ENCODE measurements at places on chromosomes 7 and 10. TPM values are rescaled to one million over a fixed set of nuclear protein-coding genes. Genes with fewer than 3 reads are reported as not detected.

The ANKRD30A gene
- total RNA-seq: not detected

The TYW1 gene
- 11.1 TPM for total RNA-seq

The NUP205 gene
- total RNA-seq: 14.3 TPM

The ZNF775 gene
- total RNA-seq: 3.1 TPM

The ZNF804B gene
- not detected for total RNA-seq

The GPR15LG gene
- not detected for total RNA-seq

The STN1 gene
- 30.7 TPM for total RNA-seq

The SMKR1 gene
- not detected for total RNA-seq

The AKR1C3 gene
- 27.1 TPM for total RNA-seq

The ACTL6B gene
- not detected for total RNA-seq

The SLC4A2 gene
- total RNA-seq: 62.9 TPM

DNA sequence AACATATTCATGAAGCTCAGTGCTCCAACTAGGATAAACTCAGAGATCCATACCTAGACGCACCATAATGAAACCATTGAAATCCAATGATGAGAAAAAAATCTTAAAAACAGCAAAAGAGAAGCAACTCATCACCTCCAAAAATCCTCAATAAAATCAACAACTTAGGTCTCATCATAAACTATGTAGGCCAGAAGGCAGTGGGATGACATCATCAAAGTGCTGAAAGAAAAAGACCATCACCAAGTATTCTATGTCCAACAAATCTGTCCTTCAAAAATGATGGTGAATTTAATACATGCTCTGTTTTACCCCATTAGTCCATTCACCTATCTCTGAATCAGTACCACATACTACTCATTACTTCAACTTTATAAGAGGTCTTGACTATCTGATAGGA, 304.4 kb downstream of the HDAC9 start:
- H3K27me3 ChIP-seq: no peaks in the 10 kb centered on the region
- no peak overlapping the region for H3K27ac ChIP-seq
- H3K36me3 ChIP-seq: no peaks in the 10 kb centered on the region

DNA sequence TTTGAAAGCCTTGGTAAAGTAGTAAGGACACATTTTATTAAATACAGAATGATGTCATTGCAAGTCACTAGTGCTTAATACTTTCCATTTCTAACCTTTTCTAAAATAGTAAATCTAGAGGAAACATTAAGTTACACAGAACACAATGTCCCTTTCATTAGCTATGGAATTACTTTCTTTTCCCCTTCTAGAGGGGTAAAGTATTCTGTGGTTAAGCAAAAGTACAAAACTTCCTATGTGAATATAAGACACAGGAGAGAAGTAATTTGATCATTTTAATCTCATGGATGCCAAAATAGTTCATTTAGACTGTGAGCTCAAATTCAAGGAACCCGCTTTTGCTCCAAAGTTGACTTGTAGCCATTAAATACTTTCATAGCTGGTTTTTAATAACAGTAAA, 49.8 kb downstream of the SEMA3E start:
- DNase-seq: no peak
- H3K36me3 ChIP-seq: no peaks in the 10 kb centered on the region
- no peaks in the 10 kb centered on the region for H3K4me1 ChIP-seq
- H3K27me3 ChIP-seq: no peaks in the 10 kb centered on the region
- H3K4me3 ChIP-seq: no peak overlapping the region

GRCh38 chr7:131370523-131370968, 42.9 kb downstream of the MKLN1 start:
- H3K27me3 ChIP-seq: no peaks in the 10 kb centered on the region
- no peak for DNase-seq
- H3K27ac ChIP-seq: no peak overlapping the region
- peaks cover 96% of the 10 kb centered on the region for H3K4me1 ChIP-seq

- peaks cover 11% of the 10 kb centered on the region for H3K36me3 ChIP-seq
- no peaks in the 10 kb centered on the region for H3K27me3 ChIP-seq
- H3K27ac ChIP-seq: no peak overlapping the region
- DNase-seq: no peak
- H3K4me1 ChIP-seq: peaks cover 31% of the 10 kb centered on the region
- H3K4me3 ChIP-seq: no peak overlapping the region
Observed at GRCh38 chr10:35083242-35083641, 6.9 kb downstream of the CUL2 start.

DNA sequence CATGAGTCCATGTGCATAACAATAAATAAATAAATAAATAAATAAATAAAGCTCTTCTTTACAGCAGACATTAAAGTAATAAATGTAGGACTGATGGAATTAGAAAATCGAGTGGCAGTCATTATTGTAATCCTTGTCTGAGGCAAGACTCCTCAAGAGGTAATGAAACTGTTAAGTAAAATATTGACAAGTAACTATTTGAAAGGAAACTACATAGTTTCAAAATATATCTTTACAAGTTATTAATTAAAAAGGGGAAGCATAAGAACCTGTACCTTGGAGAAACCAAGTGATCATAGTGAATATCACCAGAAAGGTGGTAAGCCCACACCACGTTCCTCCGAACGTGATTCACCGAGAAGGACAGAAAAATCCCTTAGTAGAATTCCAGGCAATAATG, 285.6 kb upstream of the SORCS1 start:
- H3K4me3 ChIP-seq: no peak overlapping the region
- no peaks in the 10 kb centered on the region for H3K4me1 ChIP-seq

- H3K4me3 ChIP-seq: no peak overlapping the region
- no peaks in the 10 kb centered on the region for H3K36me3 ChIP-seq
- H3K27me3 ChIP-seq: no peaks in the 10 kb centered on the region
- H3K4me1 ChIP-seq: no peaks in the 10 kb centered on the region
- no peak overlapping the region for H3K27ac ChIP-seq
Observed at GRCh38 chr10:61780732-61781131, 118.0 kb downstream of the CABCOCO1 start.

- H3K27ac ChIP-seq: no peak overlapping the region
- H3K36me3 ChIP-seq: no peaks in the 10 kb centered on the region
- no peak for DNase-seq
- H3K4me3 ChIP-seq: no peak overlapping the region
- H3K27me3 ChIP-seq: no peaks in the 10 kb centered on the region
Observed at GRCh38 chr10:61655335-61655851, 7.3 kb upstream of the CABCOCO1 start.

- H3K4me1 ChIP-seq: no peaks in the 10 kb centered on the region
- peaks cover 16% of the 10 kb centered on the region for H3K36me3 ChIP-seq
- H3K27me3 ChIP-seq: no peaks in the 10 kb centered on the region
- H3K27ac ChIP-seq: peak overlapping the region; percentile 86
- DNase-seq: no peak
Observed at GRCh38 chr7:150520145-150520544, 5.5 kb downstream of the GIMAP7 start.

GRCh38 chr10:46216836-46217751, 69.7 kb upstream of the ANTXRL start:
- H3K36me3 ChIP-seq: no peaks in the 10 kb centered on the region
- no peak overlapping the region for H3K27ac ChIP-seq
- peaks cover 27% of the 10 kb centered on the region for H3K27me3 ChIP-seq
- no peak overlapping the region for H3K4me3 ChIP-seq
- H3K4me1 ChIP-seq: no peaks in the 10 kb centered on the region

- H3K27ac ChIP-seq: no peak overlapping the region
- peaks cover 72% of the 10 kb centered on the region for H3K4me1 ChIP-seq
- no peaks in the 10 kb centered on the region for H3K27me3 ChIP-seq
- DNase-seq: no peak
- H3K4me3 ChIP-seq: no peak overlapping the region
Observed at GRCh38 chr10:84341983-84342382, 13.6 kb downstream of the CCSER2 start.

GRCh38 chr7:15558756-15559155, 3.1 kb downstream of the AGMO start:
- H3K4me3 ChIP-seq: no peak overlapping the region
- peaks cover 37% of the 10 kb centered on the region for H3K4me1 ChIP-seq
- peak overlapping the region; percentile 84 for H3K27ac ChIP-seq
- no peak for DNase-seq
- H3K36me3 ChIP-seq: no peaks in the 10 kb centered on the region

DNA sequence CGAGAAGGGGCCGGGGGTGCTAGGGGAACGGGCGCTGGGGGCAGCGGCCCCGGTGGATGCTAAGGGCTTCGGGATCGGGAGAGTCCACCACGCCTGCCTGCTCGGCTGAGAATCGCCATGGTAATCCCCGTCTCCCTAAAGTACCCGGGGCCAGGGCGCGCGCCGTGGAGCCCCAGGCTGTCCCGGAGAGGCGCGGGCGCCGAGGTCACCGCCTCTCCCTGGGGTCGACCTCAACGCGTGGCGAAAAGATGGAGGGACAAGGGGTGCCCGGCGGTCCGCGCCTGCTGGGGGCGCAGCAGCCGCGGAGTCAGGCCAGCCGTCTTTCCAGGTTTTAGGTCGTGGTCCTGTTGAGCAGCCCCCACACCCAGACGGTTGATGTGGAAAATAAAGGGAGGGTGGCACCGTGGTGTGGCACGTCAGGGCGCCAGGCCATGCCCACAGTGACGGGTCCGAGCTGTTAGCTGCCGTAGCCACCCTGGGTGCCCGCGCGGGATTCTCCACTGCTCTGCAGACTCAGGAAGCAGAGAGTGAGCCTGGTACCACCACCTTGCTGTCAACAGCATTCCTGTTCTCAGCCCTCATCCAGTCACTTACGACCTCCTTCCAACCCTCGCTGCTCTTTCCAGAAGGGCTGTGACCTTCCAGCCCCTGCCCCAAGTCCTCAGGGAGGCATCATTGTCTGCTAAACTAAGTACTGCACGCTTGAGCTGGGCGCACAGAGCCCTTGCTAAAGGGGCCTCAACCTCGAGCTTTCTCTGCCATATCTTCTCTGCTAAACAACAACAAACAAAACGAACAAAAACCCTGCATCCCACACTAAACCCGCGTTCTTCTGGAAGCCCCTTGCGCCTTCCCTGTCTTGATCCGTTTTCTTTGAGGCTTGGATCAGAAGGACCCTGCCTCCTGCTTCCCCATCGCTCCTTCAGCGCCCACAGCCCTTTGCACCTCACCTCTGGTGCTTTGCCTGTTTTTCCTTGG, 666 bp downstream of the SMKR1 start:
- H3K4me1 ChIP-seq: peaks cover 10% of the 10 kb centered on the region
- peaks cover 32% of the 10 kb centered on the region for H3K27me3 ChIP-seq
- no peak for DNase-seq

DNA sequence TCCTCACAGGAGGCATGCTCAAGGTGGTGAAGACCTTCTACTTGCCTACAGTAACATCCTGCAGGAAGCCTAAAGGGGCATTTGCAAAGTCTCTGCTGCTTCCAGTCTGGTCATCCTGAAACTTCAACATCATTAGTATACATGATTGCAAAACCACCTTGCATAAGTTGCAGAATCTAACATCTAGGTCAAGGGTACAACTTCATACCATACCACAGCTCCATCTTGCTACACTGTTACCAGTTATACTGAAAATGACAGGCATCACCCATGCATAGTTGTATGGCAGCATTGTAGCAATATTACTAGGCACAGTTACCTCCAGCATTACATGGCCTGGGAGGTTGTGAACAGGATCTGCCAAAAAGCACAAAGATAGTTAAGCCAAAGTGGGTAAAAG, 13.7 kb upstream of the MACROH2A2 start:
- H3K27ac ChIP-seq: no peak overlapping the region
- H3K4me1 ChIP-seq: no peaks in the 10 kb centered on the region
- no peaks in the 10 kb centered on the region for H3K36me3 ChIP-seq

DNA sequence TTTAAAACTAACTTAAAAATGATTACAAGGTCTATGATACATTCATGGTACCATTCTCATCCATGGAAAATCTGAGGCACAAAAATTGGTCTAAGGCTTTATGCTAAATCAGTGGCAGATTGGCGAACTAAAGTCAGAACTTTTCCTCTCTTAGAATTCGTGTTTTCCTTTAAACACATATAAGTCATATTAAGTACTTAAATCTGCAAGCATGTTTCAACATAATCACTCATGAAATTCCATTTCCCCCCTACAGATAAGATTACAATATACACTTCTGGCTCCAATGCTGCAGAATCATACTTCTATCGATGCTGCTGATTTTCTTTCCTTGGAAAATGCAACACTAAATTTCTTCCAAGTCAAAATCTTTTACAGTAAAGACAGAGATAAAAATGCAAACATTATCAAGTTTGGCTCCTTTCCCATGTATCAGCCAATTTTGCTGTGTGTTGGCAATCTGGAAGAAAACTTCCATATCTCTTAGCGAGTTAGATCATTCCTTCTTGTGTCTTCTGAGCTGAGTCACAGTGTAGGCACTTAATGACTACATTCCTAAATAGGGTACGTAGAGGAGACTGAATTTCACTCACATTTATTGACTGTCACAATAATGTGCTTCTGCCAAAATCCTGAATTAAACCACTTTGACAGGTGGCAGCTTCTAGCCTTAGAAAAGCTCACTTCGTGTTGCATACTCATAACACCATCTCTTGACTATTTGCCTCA, 76.4 kb upstream of the LRRC17 start:
- H3K27ac ChIP-seq: no peak overlapping the region
- H3K27me3 ChIP-seq: no peaks in the 10 kb centered on the region
- no peaks in the 10 kb centered on the region for H3K36me3 ChIP-seq
- no peak overlapping the region for H3K4me3 ChIP-seq
- H3K4me1 ChIP-seq: no peaks in the 10 kb centered on the region
- DNase-seq: no peak

- no peak for DNase-seq
- no peaks in the 10 kb centered on the region for H3K36me3 ChIP-seq
- no peak overlapping the region for H3K4me3 ChIP-seq
Observed at GRCh38 chr7:70573071-70573661, 558.8 kb upstream of the GALNT17 start.

DNA sequence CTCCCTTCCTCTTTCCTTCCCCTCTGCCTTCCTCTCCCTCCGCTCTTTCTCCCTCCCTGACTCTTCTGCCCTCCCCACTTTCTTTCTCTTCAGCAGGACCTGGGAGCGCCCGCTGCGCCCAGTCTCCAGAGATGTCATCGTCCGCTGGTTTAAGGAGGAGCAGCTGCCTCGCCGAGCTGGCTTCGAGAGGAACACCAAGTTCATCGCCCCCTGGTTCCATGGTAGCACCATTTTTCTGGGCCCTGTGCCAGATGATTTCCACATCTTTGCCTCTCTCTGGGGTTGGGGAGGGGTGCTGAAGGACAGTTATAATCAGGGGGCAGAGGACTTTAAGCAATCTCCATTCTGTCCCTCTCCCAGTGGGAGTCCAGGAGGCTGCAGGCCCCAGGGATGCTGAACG, 71.6 kb downstream of the SH2D4B start:
- H3K27me3 ChIP-seq: no peaks in the 10 kb centered on the region
- no peak overlapping the region for H3K4me3 ChIP-seq
- no peak for DNase-seq
- no peaks in the 10 kb centered on the region for H3K36me3 ChIP-seq
- H3K4me1 ChIP-seq: no peaks in the 10 kb centered on the region
- no peak overlapping the region for H3K27ac ChIP-seq

GRCh38 chr10:6411436-6411835, 168.6 kb downstream of the PRKCQ start:
- H3K4me3 ChIP-seq: no peak overlapping the region
- peaks cover 4% of the 10 kb centered on the region for H3K27me3 ChIP-seq
- no peak for DNase-seq
- no peak overlapping the region for H3K27ac ChIP-seq
- H3K36me3 ChIP-seq: no peaks in the 10 kb centered on the region

- H3K36me3 ChIP-seq: peaks cover 9% of the 10 kb centered on the region
- H3K27me3 ChIP-seq: no peaks in the 10 kb centered on the region
- peak overlapping the region; percentile 28 for H3K27ac ChIP-seq
Observed at GRCh38 chr7:4730971-4731370, 44.5 kb upstream of the AP5Z1 start.
